NCI-H187 (cell line): ENCODE measurements at places on chromosomes 5 and 9.

- DNase-seq, result no peak
Observed at GRCh38 chr5:1474866-1475543, 29.8 kb upstream of the SLC6A3 start.

DNA sequence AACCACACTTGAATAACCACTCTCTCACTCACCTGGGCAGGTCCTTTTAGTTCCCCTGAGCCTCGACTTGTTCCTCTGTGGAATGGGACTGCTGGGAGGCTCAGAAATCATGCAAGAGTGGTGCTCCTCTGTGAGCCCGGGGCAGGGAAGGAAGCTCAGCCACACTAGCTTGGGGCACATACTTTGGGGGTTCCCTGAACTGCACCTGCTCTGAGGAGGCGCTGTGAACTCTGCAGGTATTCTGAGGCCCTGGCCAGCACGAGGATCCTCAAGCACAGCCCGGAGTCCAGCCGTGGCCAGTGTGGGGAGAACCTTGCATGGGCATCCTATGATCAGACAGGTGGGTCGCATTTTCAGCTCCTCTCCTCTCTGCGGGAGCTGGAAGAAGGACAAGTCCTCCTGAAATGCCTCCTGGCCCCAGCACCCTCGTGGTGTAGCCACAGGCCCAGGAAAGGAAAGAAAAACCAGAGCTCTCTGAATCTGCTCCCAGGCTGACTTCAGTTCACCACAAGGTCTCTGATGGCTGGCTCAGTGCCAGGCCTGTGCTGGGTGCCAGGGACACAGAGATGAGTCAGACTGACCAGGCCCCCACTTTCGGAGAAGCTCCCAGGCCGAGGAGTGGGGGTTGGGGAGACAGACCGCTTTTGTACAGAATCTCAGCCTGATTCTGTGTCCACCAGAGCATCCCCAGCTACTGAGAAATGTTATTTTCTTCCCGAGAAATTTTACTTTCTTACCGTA, 11.9 kb downstream of the GLIPR2 start:
- no peak for DNase-seq

DNA sequence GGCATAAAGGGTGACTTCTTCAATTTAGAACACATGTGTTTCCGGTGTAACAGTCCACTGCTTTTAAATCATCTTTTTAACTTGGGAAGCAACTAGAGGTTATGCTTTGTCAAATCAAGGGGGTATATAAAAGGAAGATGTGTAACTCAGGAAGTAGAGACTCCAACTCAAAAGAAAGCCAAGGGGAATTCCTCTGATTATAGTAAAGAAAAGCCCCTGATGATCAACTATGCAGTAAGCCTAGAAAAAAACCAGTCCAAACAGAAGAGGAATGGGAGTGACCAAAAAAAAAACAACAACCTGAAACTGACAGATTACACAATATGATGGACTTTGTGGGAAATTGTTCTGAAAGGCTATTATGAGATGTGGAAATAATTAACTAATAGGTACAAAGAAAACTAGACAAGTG, 90.3 kb downstream of the AK8 start:
- no peak for DNase-seq

DNA sequence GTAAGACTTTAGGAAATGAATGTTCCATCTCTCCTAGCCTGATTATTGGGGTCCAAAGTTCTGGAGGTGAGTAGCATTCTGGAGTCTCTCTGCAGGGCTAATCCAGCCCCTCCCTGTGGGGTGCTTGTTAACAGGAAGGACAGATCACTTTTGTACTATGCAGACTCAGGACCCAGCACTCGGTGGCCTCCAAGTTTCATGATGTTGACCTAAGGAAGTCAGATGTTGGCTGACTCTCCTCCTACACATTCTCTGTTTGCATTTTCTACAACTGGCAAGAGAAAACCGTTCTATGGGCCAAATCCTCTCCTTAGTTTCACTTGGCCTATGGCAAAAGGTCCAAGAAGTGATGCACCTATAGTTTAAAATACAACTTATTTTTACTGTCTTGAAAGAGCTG, 5.5 kb upstream of the PDE8B start:
- no peak for DNase-seq

DNA sequence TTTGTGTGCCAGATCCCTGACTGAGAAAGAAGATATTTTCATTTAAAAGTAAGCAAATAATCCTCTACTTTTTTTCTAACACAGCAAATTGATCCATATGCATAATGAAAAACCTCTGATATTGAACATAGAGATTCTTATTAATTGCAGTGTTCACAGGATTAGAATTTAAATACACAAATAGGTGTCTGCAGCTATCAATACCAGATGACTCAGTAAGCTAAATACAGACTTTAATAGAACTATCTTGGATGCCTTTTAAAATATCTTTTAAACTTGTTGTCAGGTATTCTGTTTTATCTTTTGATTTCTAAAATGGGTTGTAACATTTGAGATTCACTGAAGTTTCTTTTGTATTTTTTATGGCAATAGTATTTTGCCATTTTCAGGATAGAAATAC, 43.1 kb downstream of the NIPBL start:
- DNase-seq, result no peak

DNA sequence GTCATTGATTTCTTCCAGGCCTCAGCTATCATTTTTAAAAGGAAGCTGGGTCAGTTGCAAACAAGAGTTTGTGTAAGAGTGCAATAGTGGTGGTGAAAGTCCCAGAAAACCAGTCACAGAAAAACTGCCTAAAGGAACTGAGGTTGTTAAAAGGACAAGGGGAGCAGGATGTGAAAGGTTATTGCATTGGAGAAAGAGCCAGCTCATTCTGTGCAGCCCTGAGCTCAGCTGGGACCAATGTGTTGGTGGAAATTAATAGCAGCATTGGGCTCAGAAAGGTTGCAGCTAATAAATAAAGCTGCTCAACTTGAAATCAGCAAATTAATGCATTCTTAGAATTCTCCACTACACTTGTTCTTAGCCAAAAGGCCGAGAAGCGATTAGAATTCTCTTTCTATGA, 34.9 kb downstream of the NREP start:
- DNase-seq, result no peak

DNA sequence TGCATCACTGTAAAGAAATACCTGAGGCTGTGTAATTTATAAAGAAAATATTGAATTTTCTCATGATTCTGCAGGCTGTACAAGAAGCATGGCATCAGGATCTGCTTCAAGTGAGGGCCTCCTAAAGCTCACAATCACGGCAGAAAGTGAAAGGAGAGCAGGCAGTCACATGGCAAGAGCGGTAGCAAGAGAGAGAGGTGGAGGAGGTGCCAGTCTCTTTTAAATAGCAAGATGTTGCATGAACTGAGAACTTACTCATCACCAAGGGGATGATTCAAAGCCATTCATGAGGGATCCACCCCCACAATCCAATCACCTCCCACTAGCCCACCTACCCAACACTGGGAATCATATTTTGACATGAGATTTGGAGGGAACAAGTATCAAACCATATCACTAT, 184.5 kb upstream of the PAPPA start:
- no peak for DNase-seq

GRCh38 chr5:124446120-124446519, 300.3 kb downstream of the ZNF608 start:
- DNase-seq, result no peak

DNA sequence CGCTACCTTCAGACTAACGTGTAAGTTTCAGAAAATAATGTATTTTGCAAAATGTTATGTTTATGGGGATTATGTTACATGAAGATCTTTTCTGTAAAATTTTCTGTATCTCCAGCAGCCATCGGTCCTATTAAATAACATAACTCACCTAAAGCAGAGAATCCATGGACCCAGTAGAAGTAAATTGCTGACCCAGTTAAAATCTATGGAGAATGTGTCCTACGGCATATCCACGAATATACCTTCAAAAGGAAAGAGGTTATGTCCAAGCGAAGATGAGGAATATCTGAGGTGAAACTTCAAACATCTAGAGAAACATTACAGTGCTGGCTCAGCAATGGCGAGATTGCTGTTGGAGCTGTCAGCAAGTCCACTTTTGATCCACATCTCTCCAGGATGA, 492.2 kb upstream of the ADAMTS16 start:
- no peak for DNase-seq

- DNase-seq, result no peak
Observed at GRCh38 chr5:61622156-61622555, 290.1 kb downstream of the ZSWIM6 start.

DNA sequence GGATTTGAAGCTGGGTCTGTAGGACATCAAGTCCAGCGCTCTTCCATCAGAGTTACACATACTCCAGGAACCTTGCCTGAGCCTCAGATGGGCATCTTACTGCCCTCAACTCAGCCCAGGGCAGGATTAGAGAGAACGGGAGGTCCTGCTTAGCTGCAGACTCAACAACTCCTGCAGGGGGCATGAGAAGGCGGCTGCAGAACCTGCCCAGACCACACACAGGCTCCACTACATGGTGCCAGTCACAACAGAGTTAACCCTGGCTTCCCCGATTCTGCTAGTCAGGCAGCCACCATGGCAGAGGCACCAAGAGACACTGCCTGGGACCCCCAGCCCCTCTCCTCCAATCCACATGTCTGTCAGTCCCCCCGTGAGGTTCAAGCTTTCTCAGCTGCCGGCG, 23.9 kb upstream of the CPLX2 start:
- no peak for DNase-seq

- DNase-seq, result peak; percentile 16
Observed at GRCh38 chr9:133994353-133995011, 2.4 kb upstream of the VAV2 start.

DNA sequence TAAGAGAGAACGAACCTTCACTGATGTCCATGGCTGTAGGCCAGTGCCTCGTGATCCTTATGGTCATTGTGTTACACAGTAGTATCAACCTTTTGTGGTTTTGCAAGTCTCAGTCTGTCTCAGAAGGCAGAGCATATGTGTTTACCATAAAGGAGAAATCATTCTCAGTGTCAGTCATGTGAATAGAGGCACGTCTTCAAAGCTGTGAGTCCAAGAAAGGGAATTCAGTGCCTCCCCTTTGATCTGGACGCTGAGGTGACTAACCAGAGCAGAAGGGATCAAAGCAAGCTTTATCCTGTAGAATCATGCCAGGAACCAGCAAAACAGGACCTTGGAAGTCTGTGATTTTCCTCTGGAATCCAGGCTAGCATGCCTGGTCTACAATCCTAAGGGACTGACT, 433.9 kb downstream of the DNAH5 start:
- DNase-seq, result no peak

DNA sequence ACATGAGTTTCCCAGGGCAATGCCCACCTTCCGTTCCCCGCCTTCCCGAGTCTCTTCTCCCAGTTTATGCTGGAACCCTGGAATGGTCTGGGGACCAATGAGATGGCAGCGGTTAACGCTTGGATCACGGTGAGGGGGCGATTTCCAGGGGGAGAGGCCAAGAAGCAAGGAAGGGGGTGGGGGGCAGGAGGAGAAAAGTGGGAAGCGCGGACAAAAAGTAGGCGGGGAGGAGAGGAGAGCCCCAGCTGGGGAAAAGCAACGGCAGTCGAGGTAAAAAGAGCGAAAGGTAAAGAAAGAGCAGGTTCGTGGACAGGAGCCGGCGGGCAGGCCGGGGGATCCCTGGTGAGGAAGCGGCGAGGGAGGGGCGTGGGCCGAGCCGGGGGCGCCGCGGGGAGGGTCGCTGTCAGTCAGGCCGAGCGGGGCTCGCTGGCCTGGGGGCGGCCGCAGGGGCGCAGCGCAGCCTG, 508 bp upstream of the SNCAIP start:
- DNase-seq, result no peak

- no peak for DNase-seq
Observed at GRCh38 chr9:135908754-135909204, 1.4 kb upstream of the CAMSAP1 start.

DNA sequence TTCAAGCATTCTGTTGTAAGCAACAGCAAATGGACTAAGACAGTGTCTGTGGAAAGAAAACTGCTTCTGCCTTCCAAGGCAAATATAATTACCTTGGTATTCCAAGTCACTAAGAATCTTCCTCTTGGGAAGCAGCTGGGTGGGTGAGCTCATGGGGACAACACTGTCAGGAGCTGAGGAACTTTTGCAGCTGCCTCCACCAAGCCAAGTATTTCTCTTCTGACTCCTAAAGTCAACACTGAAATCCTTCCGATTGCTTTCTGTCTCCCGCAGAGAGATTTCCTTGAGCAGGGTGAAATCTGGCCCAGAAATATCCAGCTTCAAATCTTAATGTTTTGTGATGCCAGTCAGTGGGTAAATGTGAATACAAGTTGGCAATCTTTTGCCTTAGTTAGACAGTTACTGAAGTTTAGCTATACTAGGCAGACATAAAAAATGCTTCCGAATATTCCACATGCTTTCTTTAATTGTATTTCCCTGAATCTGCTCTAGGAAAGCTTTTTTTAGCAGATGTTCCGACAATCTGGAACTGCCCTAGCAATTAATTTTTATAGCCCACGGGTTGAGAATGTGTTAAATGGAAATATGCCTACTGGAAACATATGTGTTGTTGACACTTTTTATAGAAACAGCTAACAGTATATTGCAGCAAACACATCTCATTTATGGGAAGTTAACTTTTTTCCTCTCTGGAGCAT, 369.9 kb upstream of the DAB2 start:
- DNase-seq, result no peak

DNA sequence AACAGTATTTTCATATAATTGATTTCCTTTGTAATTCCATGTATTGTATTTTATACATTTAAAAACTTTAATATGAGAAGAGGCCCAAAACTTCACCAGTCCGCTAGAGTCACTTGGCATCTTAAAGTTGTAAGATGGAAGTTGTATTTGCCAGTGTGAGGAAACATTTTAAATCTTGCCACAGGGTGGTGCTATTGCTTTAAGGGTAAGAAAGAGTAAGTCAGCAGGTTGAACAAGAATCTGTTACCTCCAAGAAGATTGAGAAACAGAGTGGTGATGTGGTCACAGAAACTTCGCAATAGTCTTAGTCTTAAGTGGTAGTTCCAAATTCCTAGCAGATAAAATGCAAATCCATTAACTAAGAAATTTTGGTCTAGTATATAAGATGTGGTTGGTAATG, 39.8 kb upstream of the RANBP6 start:
- no peak for DNase-seq

GRCh38 chr5:155676967-155677366, 650.0 kb upstream of the SGCD start:
- no peak for DNase-seq

DNA sequence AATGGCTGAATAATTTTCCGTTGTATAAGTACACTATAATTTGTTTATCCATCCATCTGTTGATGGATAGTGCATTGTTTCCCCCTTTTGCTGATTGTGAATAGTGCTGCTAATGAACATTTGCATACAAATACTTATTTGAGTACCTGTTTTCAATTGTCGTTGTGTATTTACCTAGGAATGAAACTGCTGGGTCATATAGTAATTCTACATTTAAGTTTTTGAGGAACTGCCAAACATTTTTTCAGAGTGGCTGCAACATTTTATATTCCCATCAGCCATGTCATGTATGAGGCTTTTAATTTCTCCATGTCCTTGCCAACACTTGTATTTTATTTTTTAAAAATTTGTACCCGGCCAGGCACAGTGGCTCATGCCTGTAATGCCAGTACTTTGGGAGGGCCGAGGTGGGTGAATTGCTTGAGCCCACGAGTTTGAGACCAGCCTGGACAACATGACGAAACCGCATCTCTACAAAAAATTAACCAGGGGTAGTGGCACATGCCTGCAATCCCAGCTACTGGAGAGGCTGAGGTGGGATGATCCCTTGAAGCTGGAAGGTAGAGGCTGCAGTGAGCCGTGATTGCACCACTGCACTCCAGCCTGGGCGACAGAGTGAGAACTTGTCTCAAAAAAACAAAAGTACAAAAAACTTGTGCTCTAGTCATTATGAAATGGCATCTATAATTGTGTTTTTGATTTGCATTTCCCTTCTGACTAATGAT, 2.2 kb upstream of the ANXA6 start:
- no peak for DNase-seq

- no peak for DNase-seq
Observed at GRCh38 chr9:26955222-26955903, 849 bp upstream of the IFT74 start.
